CD4-positive, alpha-beta T cell treated with Interleukin-12 subunit alpha and Interleukin-12 subunit beta, for 1 hour (primary cell): ENCODE measurements at places on chromosomes 7 and 10.

DNA sequence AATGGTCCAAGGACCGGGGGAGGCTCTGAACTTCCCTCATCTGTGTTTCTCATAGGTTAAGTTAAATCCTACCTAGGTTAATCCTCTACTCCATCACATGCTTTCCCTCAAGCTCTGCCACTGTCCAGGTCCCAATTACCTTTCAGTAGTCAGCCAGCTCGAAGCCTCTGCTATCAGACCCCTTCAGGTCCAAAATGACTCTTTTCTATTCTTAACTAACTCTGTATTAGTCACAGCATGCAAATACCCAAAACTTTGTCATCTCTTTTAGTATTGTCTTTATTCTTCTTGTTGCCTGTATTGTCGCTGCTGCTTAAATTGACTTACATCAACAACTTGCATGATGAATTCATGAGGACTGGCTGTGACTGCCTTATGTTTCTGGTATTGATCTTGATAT, 15.3 kb downstream of the PPP1R17 start:
- DNase-seq = no peak

DNA sequence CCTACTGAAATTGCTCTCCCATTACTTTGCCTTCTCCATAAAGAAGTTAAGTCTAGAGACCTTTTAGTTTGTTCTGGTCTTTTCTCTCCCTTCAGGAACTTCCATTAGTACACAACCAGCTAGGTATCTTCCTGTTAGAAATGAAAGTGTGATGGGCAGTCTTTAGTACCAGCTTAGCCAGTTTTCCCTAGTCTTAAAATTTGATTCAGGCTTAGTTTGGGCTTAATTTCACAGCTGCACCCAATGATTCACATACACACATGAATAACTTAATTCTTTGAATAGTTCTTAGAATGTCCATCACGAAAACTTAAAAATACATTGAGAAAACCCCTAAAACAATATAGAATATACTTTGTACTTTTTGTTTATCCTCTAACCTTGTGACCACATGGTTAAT, 2.4 kb upstream of the PPP1R9A start:
- no peak for DNase-seq

- DNase-seq = no peak
Measured at GRCh38 chr10:47369251-47369894, 14.7 kb downstream of the ZNF488 start.

- no peak for DNase-seq
Measured at GRCh38 chr10:3579845-3580244, 205.2 kb downstream of the KLF6 start.

GRCh38 chr10:7773845-7774801, 13.7 kb downstream of the KIN start:
- DNase-seq = no peak

- no peak for DNase-seq
Measured at GRCh38 chr7:4460597-4460996, 221.5 kb upstream of the FOXK1 start.

DNA sequence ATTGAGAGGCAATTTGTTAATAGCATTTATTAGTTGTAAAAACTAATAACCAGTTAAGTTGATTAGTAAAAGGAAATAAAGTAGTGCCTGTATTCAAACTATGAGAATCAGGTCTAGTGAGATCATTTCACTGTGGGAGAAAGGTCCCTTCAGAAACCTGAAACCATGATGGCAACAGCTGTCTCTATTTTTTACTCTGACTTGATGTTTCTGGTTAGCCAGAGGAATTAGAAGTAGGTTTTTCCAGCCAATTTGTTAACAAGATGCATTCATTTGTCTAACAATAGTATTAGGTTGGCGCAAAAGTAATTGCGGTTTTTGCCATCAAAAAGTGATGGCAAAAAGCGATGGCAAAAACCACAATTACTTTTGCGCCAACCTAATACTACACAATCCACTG, 272.2 kb upstream of the YAE1 start:
- no peak for DNase-seq
